ENCODE measurements at places on chromosomes 4 and X.

DNA sequence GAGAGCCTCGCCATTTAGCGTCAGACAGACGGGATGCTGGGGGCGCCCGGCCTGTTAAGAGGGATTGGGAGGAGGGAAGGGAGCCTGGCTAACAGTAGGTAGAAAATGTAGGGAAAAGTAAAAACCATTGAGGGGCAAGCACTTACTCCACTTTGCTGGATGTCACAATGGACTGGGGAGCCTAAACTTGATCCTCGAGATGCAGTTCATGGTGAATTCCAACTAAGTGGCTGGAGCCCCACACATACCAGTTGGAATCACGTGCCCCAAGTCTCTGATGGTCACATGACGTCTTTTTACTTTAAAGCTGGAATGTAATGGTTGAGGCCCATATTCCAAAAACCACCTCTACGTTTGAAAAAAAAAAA is 1.5 kb downstream of the PLS3 start:
- DNase-seq = no peak

DNA sequence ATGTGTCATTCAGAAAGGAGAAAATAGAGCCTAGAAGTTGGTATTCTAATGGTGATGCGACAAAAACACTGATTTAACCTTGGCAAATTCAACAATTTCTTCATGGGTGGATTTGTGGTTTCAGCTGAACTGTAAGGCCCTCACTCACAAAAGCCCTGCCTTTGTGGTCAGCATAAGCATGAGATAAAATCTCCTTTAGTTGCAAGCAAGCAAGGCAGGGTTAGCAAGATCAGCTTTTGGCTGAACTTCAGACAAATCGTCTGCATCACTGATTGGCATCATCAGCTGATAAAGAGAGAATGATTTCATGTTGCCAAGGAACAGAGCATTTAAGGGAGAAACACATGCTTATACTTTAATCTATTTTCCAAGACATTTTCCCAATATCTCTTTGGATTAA is 2582.2 kb downstream of the PCDH7 start:
- no peak for DNase-seq

- no peak for DNase-seq
Measured at GRCh38 chr4:124018383-124019317, 622.1 kb downstream of the SPRY1 start.

- no peak for DNase-seq
Measured at GRCh38 chrX:38232079-38232686, 11.5 kb upstream of the SRPX start.

DNA sequence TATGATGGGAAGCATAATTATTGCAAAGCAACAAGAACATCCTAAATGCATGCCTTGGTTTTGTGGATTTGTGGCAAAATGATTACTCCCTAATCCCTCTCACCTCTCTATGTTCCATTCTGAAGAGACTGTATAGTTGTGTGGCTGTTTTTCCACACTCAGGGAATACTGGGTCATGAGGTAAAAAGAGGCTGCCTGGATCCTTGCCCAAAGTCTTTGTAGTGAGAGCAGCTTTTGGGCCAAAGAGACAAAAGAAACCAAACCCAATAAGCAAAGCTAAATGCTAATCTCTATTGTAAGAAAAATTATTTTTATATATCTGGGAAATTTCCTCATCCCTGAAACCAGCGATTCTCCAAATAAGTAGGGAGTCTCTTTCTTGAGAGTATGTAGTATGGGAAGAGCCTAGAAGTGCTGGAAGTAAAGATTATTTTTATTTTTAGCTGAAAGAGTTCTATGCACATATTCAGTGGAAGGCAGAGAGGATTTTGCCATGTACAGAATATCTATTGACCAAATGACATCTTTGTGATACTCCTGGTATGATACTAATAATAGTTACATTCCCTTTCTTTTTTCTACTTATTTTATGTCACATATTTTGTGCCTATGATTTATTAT is 24.9 kb upstream of the SULT1B1 start:
- DNase-seq = no peak

DNA sequence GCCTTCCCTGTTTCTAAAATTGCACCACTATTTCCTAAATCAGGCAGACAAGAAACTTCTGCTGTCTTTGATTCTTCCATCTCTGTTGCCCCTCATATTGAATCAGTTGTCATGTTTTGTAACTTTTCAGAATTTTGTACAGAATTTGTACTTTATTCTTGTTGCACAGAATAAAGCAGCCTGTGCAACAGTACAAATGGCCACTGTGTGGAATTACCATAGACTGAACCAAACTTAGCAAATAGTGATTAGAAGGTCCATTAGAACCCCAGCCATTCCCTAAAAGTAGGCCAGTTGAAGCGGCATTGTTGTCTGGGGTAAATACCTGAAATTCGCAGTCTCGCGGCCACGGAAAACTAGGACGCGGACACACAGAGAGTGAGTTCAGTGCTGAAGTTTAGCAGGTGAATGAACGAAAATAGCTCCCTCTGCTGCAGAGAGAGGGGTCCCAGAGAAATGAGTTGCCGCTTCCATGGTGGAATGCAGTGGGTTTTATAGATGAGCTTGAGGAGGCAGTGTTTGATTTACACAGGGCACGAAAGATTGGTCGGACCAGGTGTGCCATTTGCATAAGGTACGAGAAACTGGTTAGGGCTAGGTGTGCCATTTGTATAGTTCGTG is 71.8 kb downstream of the C4orf33 start:
- no peak for DNase-seq

DNA sequence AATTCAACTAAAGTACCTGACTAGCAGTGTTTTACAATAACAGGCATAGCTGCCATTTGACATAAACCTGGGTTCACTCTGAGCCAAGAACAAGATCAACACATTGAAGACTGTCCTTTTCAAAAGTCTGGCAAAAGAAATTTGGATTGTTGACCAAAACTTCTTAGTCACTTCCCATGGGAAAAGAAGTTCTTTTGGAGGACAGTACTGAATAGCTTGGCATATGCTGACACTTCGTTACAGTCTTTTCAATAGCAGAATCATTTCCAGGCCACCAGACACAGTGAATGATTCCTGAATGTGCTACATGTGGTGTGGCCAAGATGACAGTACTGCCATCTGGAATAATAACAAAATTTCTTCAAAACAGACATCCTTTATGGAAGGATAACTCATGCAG is 560.3 kb downstream of the GRID2 start:
- no peak for DNase-seq

DNA sequence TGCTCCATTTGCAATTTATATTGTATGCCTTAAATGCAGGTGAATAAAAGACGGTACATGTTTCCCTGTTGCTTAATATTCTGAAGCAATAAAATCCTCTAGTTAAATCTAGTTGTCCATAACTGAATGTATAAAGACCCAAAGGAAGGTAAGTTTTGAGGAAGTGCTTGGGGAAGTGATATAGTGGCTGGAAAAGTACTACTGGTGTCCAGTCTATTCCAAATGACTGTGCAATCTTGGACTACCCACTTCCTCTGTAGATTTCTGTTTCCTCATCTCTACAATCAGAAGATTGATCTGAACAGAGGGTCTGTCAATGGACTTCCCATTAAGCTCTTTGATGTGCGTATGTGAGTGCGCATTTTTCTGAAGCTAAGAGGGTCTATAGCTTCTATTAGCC is 17.0 kb downstream of the SNCA start:
- no peak for DNase-seq

GRCh38 chr4:42390622-42391354 is 6.5 kb upstream of the SHISA3 start:
- DNase-seq = no peak

DNA sequence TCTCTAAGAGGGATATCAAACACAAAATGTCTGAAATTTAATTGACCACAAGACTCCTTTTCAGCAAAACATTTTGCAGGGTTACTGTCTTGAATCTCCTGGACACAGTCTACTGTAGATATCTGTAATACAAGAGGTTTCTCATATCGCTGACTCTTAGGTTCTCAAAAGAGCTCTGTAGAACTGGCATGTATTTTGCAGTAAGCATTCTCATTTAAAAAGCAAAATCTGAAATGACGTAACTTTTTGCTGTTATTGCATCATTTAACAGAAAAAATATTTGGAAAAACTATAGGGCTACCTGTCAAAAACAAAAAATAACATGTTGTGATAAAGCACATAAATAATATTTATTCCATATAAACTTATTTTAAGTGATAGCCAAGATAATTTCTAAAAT is 114.2 kb downstream of the CDS1 start:
- DNase-seq = no peak

- DNase-seq = no peak
Measured at GRCh38 chr4:92172203-92172602, 131.6 kb upstream of the GRID2 start.

GRCh38 chr4:77153006-77153405 is 4.0 kb upstream of the CCNG2 start:
- DNase-seq = no peak

GRCh38 chrX:119249891-119250290 is 13.8 kb downstream of the PGRMC1 start:
- no peak for DNase-seq

GRCh38 chr4:158841540-158841939 is 72.7 kb downstream of the FNIP2 start:
- DNase-seq = no peak

GRCh38 chr4:148854203-148854602 is 412.0 kb upstream of the NR3C2 start:
- no peak for DNase-seq

DNA sequence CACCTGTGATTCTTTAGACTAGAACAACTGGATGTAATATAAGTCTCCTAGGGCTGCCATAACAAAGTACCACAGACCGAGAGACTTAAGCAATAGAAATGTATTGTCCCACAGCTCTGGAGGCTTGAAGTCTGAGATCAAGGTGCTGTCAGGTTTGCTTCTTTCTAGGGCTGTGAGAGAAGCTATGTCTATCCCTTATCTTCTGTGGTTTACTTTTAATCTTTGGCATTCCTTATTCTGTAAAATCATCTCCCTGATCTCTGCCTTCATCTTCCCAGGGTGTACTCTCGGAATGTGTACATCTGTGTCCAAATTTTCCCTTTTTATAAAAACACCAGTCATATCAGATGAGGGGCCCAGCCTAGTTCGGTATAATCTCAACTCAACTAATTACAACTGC is 10.3 kb upstream of the HOPX start:
- DNase-seq = no peak

DNA sequence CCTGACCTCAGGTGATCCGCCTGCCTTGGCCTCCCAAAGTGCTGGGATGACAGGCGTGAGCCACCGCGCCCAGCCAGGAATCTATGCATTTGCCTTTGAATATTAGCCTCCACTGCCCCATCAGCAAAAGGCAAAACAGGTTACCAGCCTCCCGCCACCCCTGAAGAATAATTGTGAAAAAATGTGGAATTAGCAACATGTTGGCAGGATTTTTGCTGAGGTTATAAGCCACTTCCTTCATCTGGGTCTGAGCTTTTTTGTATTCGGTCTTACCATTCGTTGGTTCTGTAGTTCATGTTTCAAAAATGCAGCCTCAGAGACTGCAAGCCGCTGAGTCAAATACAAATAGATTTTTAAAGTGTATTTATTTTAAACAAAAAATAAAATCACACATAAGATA is 44.2 kb upstream of the SHOX start:
- DNase-seq = no peak
